ENCODE measurements at places on chromosomes 5 and 9. TPM values are rescaled to one million over a fixed set of nuclear protein-coding genes. Genes with fewer than 3 reads are reported as not detected.

- peaks cover 32% of the 10 kb centered on the region for H3K4me1 ChIP-seq
- no peak overlapping the region for H3K4me3 ChIP-seq
Observed at GRCh38 chr5:34483442-34484033, 172.6 kb upstream of the RAI14 start.

DNA sequence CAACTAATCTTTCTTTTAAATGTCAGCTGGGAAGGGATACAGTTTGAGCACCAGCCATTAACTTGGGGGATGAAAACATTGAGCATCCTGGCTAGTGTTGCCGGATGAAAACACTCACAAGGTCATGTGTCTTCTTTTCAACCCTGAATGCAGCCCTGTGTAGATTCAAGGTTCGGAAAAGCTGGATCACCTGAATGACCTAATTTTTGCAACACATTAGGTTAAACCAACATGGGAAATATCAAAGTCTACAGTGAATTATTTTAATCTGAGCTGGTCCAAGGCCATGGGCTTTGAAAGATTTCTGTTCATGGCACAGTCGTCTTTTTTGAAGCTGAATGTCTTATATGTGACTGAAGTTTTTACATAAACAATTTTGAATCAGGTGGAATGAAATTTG is 281.2 kb downstream of the ARHGEF28 start:
- no peak overlapping the region for H3K27ac ChIP-seq
- no peak for DNase-seq
- no peaks in the 10 kb centered on the region for H3K27me3 ChIP-seq
- no peak overlapping the region for H3K4me3 ChIP-seq
- H3K36me3 ChIP-seq, result peaks cover 25% of the 10 kb centered on the region

Gene RORB
- total RNA-seq, result 0.36 TPM

Gene LAMC3
- not detected for total RNA-seq

Gene SOX30
- under 0.01 TPM for total RNA-seq
